ENCODE measurements at places on chromosomes 5 and 9.

GRCh38 chr9:114221706-114222465 is 66.5 kb downstream of the COL27A1 start:
- DNase-seq = no peak

- DNase-seq = no peak
Measured at GRCh38 chr9:87350915-87351314, 146.8 kb upstream of the DAPK1 start.

DNA sequence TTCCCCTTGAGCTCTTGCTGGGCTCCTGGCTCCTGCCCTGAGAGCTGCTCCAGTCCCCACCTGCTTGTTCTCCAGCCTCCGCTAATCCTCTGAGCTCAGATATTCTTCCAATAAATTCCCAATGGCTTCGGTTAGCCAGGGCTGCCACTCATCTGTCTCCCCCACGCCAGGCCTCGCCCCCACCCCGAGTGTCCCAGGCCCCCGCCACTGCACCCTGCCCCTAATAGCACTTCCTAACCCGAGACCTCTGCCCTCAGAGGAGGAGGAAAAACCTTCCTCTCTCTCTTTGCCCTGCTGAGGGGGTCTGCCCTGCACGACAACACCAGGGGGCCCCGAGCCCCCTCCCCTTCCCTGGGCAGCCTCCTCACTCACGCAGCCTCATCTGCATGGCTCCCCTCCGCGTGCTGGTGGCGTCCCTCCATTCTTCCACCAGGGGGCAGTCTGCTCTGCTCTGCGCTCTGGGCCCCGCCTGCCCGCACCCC is 5.4 kb upstream of the LCN15 start:
- DNase-seq = peak; percentile 31

DNA sequence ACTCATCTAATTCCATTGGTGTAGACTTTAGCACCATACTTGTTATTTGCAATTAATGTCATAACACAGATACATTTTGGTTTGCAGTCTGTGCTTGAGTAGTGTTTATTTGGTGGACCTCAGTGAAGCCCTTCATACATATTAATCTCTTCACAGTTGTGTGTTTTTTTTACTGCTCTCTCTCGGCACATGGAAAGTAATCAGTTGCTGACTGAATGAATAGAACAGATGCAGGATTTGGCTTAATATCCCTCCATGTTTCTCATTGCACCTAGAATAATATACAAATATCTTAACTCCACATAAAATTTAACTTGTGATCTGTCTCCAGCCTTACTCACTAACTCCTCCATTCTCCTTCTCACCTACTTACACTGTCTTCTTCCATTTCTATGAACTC is 319.1 kb downstream of the DMRT2 start:
- no peak for DNase-seq

DNA sequence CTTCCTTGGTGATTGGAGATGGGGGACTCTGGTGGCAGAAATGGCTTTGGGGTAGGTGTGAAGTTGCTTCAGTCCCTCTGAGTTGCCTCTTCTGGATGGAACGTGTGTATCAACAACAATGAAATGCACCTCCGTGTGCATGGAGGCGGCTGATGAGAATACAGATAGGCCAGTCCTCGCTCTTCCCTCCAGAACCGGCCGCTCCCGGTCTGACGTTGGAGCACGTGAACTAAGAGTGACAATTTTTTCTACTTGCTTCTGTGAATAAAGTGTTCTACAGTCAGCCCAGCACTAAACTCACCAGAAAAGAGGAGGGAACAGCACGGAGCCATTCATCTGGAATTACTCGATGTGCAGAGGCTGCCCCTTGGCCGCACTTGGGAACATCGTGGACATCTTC is 90.7 kb downstream of the ANKRD33B start:
- DNase-seq = no peak

GRCh38 chr5:137264573-137264972 is 234.6 kb downstream of the SPOCK1 start:
- no peak for DNase-seq

- DNase-seq = no peak
Measured at GRCh38 chr9:23341346-23341745, 484.7 kb downstream of the ELAVL2 start.

DNA sequence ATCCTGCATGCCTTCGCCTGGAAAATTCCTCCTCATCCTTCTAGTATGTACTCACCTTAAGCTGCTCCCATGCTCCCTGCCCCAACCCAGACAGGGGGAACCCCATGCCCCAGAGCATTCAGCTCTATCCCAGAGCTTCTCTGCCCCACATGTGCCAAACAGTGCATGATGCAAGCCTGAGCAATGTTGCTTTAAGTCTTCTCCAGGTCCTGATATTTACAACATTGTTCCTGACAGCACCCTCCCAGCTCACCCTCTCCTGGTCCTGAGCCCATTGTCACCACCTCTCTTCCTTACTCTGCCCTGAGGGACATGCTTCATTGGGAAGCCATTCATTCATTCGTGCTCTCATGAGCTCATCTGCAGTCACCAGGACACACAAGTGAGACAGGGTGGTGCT is 23.4 kb upstream of the BARX1 start:
- no peak for DNase-seq

- no peak for DNase-seq
Measured at GRCh38 chr9:14616188-14616982, 76.8 kb downstream of the ZDHHC21 start.

- no peak for DNase-seq
Measured at GRCh38 chr5:113169720-113170119, 193.1 kb downstream of the DCP2 start.
